ENCODE measurements at places on chromosomes 11 and 22. TPM values are rescaled to one million over a fixed set of nuclear protein-coding genes. Genes with fewer than 3 reads are reported as not detected.

The GAS2L1 gene
- 33.5 TPM for total RNA-seq

The TMEM151A gene
- 0.16 TPM for total RNA-seq

The GLYATL2 gene
- 2.8 TPM for total RNA-seq

The SMTNL1 gene
- not detected for total RNA-seq

The ARHGAP32 gene
- total RNA-seq: 22.9 TPM

The CHADL gene
- 1.7 TPM for total RNA-seq

The PANX3 gene
- not detected for total RNA-seq

The GLYATL1 gene
- 0.32 TPM for total RNA-seq

The PPP2R5B gene
- 14.6 TPM for total RNA-seq

The MS4A7 gene
- total RNA-seq: not detected

The ZNF280B gene
- total RNA-seq: 0.12 TPM

The TCN2 gene
- 21.4 TPM for total RNA-seq

The ASRGL1 gene
- total RNA-seq: 0.32 TPM

The MYBPC3 gene
- not detected for total RNA-seq

The CD3G gene
- not detected for total RNA-seq

The NRXN2 gene
- 107 TPM for total RNA-seq
